ENCODE measurements at places on chromosomes 11 and 22.
A peak's percentile ranks its signal among the peaks of the same experiment; 100 is the strongest.

- no peak for DNase-seq
These were observed 87.8 kb downstream of the FBXO7 start for GRCh38 chr22:32562401-32562800.

- DNase-seq = no peak
These were observed 531.7 kb downstream of the BRD1 start for GRCh38 chr22:49295851-49296560.

GRCh38 chr11:64230985-64231365 is 627 bp downstream of the DNAJC4 start:
- no peak for DNase-seq

GRCh38 chr22:36331912-36332622 is 55.7 kb downstream of the MYH9 start:
- DNase-seq = peak; percentile 44

DNA sequence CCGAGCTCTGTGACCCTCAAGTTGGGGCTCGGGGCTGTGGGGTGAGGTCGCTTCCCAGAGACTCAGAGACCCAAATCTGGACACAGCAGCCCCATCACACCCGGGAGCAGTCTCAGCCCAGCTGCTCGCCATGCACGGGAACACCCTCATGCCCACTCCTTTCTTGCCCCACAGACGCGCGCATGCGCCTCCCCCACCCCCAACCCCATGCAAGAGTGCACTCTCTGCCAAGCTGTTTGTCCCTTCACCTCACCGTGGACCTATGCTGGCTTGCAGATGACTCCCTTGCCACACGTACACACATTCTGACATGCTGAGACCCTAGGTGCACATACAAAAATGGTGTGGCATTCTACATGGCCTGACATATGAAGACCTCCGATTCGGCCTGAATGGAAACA is 478 bp upstream of the CD248 start:
- peak; percentile 65 for DNase-seq
